ENCODE measurements at places on chromosomes 4 and X.

- DNase-seq, result no peak
Observed at GRCh38 chr4:108851366-108851765, 88.5 kb upstream of the ETNPPL start.

- no peak for DNase-seq
Observed at GRCh38 chr4:134216411-134216810, 14.8 kb upstream of the PABPC4L start.

- DNase-seq, result no peak
Observed at GRCh38 chr4:17811078-17811603, 362 bp downstream of the NCAPG start.

- DNase-seq, result no peak
Observed at GRCh38 chr4:175346376-175346775, 428.2 kb downstream of the ADAM29 start.

DNA sequence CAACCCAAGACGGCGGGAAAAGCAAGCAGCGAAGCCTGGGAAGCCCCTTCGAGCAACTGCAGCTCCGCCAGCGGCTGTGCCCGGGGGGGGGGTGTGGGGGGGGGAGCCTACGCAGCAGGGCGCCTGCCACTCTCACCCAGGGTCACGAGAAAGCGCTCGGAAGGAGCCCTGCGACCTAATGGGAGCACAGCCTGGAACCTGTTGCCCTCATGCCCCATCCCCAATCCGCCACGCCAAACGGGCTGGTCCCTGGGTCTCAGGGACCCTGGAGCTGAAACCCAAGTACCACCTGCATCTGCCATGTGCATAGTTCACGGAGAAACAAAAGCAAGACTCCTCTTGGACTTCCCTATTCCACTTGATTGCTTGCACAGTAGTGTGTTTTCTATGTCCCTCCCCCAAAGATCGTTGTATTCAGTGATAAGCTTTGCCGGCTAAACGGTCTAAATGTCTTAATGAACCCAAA is 359 bp upstream of the GAB3 start:
- DNase-seq, result no peak

DNA sequence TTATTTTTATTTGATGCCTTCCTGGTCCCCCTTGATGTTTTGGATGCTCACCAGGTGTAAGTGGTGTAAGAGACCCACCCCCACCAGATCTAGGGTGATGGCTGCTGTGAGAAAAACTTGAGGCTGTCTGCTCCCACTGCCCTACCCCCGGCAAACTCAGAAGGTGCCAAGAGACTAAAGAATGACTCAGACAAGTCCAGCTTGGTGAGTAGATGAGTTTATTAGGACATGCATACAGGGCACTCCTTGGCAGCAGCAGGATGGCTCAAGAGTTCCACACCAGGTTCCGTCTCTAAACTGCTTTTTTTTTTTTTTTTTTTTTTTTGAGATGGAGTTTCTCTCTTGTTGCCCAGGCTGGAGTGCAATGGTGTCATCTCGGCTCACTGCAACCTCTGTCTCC is 84.0 kb upstream of the HPF1 start:
- no peak for DNase-seq

DNA sequence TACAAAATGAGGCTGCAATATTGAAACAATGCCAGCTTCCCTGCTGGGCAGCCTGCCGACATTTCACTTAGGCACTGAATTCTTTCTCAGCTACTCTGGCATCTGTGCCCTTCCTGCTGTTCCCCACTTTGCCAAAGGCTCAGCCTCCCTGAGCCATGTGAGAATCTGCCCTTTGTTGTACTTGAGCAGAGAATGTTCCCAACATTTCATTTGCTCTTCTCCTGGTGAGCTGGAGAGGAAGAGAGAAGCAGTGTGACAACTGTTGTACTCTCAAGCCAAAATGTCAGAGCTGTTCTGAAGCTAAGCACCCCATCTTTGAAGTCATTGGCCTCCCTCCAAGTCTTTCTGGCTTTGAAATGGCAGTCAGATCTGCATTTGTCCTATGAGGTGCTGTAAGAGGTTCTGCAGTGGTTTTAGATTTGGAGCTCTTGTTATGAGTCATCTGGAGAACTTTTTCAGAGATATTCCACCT is 32.5 kb downstream of the LANCL3 start:
- DNase-seq, result no peak

DNA sequence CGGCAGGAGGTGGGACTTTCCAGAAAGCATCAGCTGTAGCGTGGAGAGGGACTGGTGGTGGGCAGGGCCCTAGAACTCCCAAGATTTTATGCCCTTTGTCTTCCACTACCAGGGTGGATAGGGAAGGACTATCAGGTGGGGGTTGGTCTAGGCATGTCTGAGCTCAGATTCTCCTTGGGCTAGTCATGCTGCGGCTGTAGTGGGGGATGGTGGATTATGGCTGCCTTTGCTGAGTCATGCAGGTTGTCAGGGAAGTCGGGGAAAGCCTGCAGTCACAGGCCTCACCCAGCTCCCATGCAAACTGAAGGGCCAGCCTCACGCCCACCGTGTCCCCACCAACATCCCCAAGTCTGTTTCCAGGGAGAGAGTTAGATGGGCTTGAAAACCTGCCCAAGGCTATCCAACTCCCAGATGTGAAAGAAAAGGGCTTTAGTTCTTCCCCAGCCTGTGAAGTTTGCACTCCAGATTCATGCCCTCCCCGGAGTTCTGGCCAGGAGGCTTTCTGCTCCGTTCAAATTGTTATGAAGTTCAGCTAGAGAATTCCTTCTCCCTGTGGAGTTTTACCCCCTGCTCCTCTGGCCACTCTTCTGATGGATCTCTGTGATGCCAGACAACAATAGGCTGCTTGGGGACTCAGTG is 13.4 kb upstream of the MEPE start:
- DNase-seq, result no peak

- no peak for DNase-seq
Observed at GRCh38 chr4:169200361-169201030, 70.3 kb downstream of the SH3RF1 start.

GRCh38 chrX:72003811-72004750 is 93.4 kb downstream of the NHSL2 start:
- peak; percentile 38 for DNase-seq

- no peak for DNase-seq
Observed at GRCh38 chr4:26945794-26946193, 85.2 kb downstream of the STIM2 start.

DNA sequence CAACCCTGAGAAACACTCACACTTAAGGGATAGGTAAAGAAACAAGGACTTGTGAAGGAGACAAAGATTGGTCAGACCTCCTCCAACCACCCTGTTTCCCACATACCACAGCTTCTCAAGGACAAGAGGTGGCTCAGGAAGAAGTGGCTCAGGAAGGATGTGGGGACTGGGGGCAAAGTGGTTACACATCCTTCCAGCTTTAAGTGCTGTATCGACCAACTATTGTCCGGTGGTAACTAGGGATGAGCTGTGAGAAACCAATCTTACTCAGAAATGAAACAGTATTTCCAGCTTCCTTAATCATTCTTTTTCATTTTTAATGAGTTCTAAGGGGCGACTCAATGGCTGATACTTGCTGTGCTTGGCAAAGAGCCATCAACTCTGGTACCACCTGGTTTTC is 8.5 kb upstream of the LHFPL1 start:
- DNase-seq, result no peak

GRCh38 chr4:74235135-74235534 is 73.1 kb upstream of the EPGN start:
- no peak for DNase-seq

DNA sequence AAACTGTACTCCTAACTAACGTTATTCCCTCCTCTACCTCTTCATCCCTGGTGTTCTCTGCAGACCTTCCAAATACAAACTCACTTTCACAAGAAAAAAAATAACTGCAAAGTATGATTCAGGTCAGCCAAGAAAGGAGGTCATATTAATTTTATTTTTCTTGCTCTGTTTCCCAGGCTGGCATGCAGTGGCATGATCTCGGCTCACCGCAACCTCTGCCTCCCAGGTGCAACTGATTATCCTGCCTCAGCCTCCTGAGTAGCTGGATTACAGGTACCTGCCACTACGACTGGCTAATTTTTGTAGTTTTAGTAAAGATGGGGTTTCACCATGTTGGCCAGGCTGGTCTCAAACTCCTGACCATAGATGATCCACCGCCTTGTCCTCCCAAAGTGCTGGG is 156.6 kb downstream of the CHIC2 start:
- no peak for DNase-seq

DNA sequence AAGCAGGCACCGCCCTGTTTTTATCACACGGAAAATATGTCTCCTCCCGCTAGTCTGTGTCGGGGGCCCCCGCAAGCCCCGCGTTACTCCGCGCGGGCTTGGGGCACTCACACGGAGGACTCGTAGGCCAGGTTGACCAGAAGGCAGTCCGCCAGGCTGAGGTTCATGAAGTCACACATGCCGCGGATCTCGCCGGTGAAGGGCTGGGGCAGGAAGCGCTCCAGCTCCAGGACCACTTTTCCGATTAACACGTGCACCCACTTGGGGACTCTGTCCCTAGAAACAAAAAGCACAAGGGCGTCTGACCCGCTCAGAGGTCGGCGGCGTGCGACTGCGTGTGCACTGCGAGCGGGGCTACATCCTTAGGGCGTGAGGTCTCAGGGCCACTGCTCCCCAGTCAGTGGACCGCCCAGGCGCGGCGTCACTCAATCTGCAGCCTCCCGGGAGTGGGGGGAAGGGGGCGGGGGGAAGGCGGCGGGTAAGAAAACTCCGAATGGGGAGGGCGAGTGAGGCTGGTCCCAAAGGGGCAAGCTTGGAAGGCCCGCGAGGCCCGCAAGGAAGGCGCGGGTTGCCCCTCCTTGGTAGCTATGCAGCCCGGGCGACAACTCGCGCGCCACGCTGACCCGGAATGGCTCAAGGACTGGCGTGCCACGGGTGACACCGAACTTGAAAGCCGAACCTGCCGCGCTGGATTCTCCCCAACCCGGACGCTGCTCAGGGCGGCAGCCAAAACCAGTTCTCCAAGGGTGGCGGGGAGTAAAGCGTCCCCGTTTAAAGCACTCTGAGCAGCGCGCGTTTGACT is 722 bp downstream of the NAAA start:
- DNase-seq, result peak; percentile 71

- no peak for DNase-seq
Observed at GRCh38 chr4:75549019-75549418, 6.8 kb upstream of the ODAPH start.

DNA sequence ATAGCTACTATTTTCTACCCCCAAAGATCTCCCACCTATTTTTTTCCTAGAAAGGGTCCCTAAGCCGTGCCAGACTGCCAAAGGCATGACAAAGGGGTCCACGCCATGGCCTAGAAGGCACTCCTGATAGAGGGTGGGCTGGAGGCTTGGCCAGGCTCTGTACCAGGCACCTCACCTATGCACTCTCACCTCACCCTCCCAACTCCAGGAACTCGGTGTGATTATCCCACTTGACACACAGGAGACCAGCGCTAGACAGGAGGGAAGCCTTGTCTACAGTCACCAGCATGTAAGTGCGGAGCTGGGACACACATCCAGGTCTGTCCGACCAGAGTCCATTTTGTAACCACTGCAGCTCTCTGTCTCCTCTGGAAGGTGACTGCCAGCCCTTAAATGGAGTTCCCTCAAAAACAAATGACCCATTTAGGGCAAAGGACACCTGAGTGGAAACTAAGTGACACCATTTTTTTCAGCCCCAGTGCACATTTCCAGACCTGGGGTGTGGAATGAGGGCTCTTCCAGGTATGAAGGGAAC is 106.4 kb downstream of the RTL5 start:
- DNase-seq, result no peak
